ENCODE measurements at places on chromosomes 6 and 20. TPM values are rescaled to one million over a fixed set of nuclear protein-coding genes. Genes with fewer than 3 reads are reported as not detected.
A peak's percentile ranks its signal among the peaks of the same experiment; 100 is the strongest.

Gene SPATA2
- 10.3 TPM for total RNA-seq

Gene SLC35F1
- 0.04 TPM for total RNA-seq

Gene COL21A1
- total RNA-seq = not detected

Gene PTCHD4
- not detected for total RNA-seq

Gene ENPP5
- total RNA-seq = 0.45 TPM

Gene PSORS1C1
- not detected for total RNA-seq

Gene RUNX2
- total RNA-seq = 33.7 TPM

Gene MEI4
- not detected for total RNA-seq

Gene ULBP2
- total RNA-seq = not detected

Gene NMBR
- total RNA-seq = not detected

- no peak for ATAC-seq
Observed at GRCh38 chr20:62796699-62797491, 622 bp downstream of the MRGBP start.

DNA sequence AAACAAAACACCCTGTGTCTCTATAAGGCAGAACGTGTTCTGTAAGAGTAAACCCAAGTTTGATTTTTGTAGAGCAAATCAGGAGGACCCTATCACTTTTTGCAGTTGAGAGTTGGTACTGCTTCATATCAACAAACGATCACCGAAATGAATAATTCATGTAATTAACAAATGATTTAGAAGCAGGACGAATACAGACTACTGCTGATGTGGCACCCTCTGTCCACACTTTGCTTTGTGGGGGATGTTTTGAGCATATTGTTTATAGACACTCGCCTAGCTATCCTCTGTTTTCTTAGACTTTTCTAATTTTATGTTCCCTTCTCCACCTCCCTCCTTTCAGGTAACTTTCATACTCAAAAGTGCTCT is 1.5 kb downstream of the CD2AP start:
- no peak for ATAC-seq

GRCh38 chr6:33717934-33718455 is 6.5 kb upstream of the UQCC2 start:
- ATAC-seq = no peak

DNA sequence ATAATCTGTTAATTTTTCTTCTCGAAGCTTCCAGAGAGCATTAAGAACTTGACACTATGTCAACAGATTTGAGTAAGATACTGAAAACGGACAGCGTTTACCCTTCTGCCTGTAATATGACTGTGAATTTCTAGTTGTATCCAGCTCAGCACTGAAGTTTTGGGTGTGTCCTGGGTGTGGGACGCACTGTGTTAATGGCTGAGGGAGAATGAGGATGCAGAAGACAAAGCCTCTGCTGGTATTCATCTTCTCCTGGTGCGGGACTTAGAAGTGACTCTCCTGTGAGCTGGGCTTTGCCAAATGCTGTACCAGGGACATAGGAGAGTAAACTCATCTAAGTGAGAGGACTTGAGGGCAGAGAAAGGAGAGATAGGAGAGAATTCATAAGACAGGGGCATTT is 90.3 kb upstream of the CLDN20 start:
- no peak for ATAC-seq

- no peak for ATAC-seq
Observed at GRCh38 chr6:111617149-111617548, 11.5 kb upstream of the TRAF3IP2 start.

DNA sequence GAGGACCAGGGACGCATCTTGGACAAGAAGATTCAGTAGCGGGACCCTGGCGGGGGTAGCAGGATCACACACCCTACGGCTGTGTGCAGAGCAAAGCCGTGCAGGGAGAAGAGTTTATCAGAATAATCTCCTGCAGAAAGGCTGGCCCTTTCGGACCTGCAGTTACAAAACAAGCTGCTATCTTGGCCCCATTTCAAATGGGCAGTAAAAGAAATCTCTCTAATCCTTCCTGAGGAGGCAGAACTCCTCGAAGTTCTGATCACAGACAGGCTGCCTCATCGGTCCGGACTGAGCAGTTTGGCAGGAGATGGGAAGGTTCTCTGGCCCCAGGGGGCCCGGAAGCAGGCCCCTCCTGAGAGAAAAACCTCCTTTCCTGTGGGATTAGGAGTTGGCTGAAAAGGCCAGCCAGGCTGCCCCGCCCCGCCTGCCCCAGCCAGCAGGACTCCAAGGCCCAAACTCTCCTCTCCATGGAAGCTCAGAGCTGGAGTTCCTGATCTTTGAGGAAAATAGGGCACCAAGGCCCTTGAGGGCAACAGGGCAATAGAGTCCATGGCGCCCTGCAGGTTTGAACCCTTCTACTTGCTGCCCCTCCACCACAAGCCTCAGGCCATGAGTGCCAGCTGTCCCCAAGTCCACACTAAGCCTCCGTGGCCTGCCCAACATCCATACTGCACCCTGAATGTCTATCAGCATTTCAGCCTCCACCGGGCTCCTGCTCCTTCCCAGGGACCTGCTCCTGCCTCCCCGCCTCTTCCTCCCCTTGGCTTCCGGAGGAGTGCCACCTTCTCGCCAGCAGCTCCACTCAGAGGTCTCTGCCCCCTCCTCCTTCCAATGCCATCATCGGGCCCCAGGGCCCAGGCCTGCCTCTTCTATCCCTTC is 141.3 kb downstream of the PREX1 start:
- ATAC-seq = no peak

- no peak for ATAC-seq
Observed at GRCh38 chr6:100877851-100878250, 3.3 kb downstream of the ASCC3 start.

- no peak for ATAC-seq
Observed at GRCh38 chr6:45433533-45434380, 56.0 kb upstream of the SUPT3H start.

DNA sequence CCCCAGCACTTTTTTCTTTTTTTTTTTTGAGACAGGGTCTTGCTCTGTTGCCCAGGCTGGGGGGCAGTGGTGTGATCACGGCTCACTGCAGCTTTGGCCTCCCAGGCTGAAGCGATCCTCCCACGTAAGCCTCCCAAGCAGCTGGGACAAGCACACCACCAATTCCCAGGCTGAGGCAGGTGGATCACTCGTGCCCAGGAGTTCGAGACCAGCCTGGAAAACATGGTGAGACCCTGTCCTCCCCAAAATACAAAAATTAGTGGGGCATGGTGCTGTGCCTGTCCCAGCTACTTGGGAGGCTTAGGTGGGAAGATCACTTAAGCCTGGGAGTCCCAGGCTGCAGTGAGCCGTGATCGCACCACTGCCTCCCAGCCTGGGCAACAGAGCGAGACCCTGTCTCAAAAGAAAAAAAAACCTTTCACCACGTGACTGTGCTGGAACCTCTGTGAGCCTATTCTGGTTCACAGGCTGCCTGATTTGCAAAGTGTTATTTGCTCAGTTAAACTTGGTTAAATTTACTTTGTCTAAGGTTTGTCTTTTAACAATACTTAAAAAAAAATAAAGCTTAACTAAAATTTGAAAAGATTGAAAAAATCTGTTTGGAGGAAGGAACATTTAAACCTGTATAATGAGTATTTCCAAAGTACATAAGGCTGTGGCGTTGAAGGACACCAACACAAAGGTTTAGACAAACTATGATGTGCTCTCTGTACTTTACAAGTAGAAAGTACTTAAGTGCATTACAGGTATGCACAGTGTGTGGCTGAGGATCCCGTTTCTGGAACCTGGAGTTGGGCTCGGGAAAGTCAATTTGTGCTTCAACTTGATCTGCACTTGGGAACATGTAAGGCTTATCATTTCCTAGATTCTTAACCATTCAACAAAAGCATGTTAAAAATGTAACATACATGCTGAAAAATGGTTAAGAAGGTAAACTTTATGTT is 55.0 kb downstream of the PPP1R3G start:
- ATAC-seq = no peak

- ATAC-seq = peak; percentile 18
Observed at GRCh38 chr6:44512868-44513741, 125.6 kb downstream of the CDC5L start.

DNA sequence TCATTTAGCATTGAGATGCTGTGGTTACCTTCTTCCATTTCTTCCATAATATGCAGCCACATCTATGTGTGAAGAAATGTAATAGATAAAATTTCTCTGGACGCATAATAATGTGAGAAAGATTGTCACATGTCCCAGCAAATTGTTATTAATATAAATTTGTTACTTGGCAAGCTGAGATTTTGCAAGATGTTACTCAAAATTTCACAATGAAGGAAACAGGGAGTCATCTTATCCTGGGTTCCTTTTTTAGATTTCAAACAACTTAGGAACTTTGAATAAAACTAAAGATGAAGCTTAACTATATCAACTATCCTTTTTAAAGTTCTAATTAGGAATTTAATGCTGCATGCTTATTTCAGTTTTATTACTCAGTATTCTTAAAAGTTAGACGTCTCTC is 3.6 kb downstream of the ESR1 start:
- no peak for ATAC-seq
